ENCODE measurements at places on chromosomes 6 and 20.
A peak's percentile ranks its signal among the peaks of the same experiment; 100 is the strongest.

DNA sequence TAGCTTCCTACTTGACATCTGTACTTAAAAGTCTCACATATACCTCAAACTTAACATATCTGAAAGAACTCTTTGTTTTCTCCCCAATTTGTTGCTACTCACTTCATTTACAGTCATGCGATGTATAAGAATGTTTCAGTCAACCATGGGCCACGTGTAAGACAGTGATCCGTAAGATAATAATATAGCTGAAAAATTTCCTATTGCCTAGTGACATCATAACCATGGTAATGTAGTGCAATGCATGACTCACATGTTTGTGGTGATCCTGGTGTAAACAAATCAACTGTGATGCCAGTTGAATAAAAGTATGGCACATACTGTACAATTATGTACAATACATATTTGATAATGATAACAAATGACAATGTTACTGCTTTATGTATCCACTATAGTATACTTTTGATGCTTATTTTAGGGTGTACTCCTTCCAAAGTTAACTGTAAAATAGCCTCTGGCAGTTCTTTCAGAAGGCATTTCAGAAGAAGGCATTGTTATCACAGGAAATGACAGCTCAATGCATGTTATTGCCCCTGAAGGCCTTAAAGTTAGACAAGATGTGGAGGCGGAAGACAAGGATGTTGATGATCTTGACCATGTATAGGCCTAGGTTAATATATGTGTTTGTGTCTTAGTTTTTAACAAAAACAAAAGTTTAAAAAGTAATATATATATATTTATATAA is 579.0 kb downstream of the EPHA7 start:
- DNase-seq: no peak
- no peaks in the 10 kb centered on the region for H3K4me1 ChIP-seq
- no peak overlapping the region for H3K27ac ChIP-seq

DNA sequence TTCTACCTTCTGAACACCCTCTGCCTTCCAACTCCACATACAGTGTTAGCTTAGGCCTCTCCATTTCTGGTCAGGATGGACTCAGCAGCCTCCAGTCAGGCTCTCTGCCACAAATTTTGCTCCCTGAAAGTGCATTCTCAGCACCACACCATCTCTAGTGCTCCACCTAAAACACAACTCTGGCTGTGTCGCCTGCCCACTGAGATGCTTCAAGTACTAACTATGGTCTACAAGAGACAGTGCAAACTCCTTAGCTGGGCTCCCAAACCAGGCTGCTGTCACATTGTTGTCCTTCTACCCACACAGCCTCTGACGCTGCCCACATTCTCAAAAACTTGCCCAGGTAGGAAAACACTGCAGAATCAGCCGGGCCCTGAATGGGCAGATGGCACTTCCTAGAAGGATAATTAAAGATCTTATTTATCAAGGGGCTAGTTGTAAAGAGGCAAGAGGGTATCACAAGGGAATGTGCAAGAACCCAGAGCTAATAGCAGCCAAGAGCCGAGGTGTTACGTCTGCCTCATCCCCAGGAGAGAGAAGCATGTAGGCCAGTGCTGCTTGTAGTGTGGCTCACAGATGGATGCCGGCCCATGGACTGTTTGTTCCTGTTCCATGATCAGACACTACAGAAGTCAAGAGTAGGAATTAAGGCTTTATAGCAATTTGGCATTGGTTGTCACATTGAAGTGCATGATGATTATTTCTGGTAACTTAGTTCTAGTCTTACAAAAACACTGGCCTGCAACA is 189.7 kb downstream of the LRFN2 start:
- no peak overlapping the region for H3K4me3 ChIP-seq
- no peak overlapping the region for H3K27ac ChIP-seq
- no peak for DNase-seq
- H3K4me1 ChIP-seq: peaks cover 9% of the 10 kb centered on the region
- H3K36me3 ChIP-seq: no peaks in the 10 kb centered on the region

DNA sequence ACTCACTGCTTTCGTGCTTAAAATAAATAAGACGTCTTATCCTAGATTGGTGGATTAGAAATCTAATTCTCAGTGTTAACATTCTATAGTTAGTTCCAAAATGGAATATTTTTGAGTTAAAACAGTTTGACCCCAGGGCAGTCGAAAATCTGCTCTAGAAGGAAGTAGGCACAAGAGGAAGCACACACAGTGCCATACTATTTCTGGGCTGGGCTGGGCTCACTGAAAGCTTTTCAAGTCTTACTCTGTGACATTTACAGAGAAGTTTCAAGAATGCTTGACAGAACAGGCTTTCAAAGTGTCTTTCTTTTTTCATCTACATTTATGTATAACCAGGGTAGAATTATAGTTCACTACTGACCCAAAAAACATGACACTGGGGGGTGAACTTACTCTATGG is 209.8 kb downstream of the SOD2 start:
- H3K27me3 ChIP-seq: no peaks in the 10 kb centered on the region
- DNase-seq: no peak
- no peaks in the 10 kb centered on the region for H3K36me3 ChIP-seq
- no peak overlapping the region for H3K4me3 ChIP-seq
- H3K4me1 ChIP-seq: no peaks in the 10 kb centered on the region
- no peak overlapping the region for H3K27ac ChIP-seq

GRCh38 chr20:37393196-37393862 is 47.4 kb downstream of the SRC start:
- peaks cover 36% of the 10 kb centered on the region for H3K4me1 ChIP-seq
- peak overlapping the region; percentile 20 for H3K27ac ChIP-seq
- DNase-seq: no peak
- no peaks in the 10 kb centered on the region for H3K27me3 ChIP-seq
- no peak overlapping the region for H3K4me3 ChIP-seq

- no peaks in the 10 kb centered on the region for H3K27me3 ChIP-seq
- H3K36me3 ChIP-seq: peaks cover 2% of the 10 kb centered on the region
- peaks cover 29% of the 10 kb centered on the region for H3K4me1 ChIP-seq
- DNase-seq: no peak
- H3K4me3 ChIP-seq: no peak overlapping the region
Measured at GRCh38 chr6:41719436-41720261, 15.8 kb downstream of the TFEB start.

- peak; percentile 78 for DNase-seq
- H3K27me3 ChIP-seq: peaks cover 11% of the 10 kb centered on the region
- peaks cover 16% of the 10 kb centered on the region for H3K4me1 ChIP-seq
- H3K36me3 ChIP-seq: no peaks in the 10 kb centered on the region
Measured at GRCh38 chr6:13491538-13491937, 4.1 kb upstream of the GFOD1 start.

DNA sequence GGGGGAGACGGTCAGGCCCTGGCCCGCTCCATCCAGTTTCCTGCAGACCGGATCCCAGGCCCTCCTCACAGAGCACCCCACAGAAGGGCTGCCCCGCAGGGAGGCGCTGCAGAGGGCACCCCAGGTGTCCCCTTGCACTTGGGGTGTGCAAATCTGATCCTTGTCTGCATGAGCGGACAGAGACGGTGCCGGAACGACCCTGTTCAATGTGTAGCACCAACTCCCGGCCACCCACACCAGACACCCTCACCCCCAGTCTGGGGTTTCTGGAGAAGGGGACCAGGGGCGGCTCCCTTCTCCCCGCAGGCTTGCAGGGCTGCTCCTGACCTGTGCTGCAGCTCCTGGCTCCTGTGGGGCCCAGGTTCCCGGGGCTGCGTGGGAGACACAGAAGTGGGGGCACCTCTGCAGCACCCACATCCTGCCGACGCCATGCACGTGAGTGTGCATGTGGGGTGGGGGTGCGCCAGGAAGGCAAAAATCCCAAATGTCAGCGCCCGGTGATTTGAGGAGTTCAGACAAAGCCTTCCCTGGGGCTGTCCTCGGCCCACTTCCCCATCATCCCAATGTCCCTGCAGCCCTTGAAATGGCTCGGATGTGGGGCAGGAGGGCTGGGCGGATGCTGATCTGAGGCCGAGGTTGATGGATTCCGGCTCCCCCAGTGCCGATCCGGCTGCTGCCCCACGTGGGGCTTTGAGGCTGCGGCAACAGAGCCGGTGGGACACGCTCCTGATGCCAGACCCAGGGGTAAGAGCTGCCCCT is 85.3 kb upstream of the BHLHE23 start:
- H3K27me3 ChIP-seq: no peaks in the 10 kb centered on the region
- no peaks in the 10 kb centered on the region for H3K36me3 ChIP-seq
- DNase-seq: no peak
- H3K4me3 ChIP-seq: no peak overlapping the region

GRCh38 chr6:81800666-81801065 is 48.2 kb upstream of the TENT5A start:
- H3K4me3 ChIP-seq: no peak overlapping the region
- H3K36me3 ChIP-seq: no peaks in the 10 kb centered on the region
- no peaks in the 10 kb centered on the region for H3K4me1 ChIP-seq
- no peaks in the 10 kb centered on the region for H3K27me3 ChIP-seq
- no peak overlapping the region for H3K27ac ChIP-seq

DNA sequence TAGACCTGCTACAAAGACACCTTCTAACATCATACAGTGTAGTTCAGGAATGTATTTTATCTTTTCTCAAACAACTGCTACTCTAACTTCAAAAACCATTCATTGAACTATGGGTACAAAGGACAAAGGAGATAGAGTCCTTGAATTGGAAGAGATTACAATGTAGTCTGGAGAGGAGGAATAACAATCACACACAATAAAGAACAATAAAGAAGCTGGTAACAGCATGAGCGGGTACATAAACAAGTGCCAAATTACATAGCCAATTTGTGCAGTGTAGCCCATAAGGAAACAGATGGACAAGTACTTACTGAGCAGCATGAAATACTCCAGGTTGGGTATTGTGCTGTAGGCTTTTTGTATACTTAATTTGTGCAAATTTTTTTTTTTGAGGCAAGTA is 44.3 kb downstream of the OSTM1 start:
- no peaks in the 10 kb centered on the region for H3K36me3 ChIP-seq
- H3K4me3 ChIP-seq: no peak overlapping the region
- no peak overlapping the region for H3K27ac ChIP-seq
- H3K27me3 ChIP-seq: no peaks in the 10 kb centered on the region
- H3K4me1 ChIP-seq: no peaks in the 10 kb centered on the region

DNA sequence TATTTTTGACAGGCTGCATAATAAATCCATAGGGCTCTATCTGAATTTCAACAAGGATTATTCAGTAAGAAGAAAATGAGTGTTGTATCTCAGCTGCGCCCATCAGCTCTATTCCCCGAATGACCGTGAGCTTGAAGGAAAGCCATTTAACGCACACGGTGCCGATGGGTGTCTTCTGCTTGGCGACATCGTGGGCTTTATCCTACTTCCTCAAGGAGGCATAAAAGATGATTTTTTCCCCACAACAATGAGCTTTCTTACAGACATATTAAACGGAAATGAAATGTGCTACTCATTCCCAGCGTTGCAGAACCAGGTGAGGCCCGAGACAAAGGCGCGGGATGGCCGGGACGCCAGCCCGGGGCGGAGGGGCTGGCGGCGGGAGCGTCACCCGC is 710 bp downstream of the DYNLT1 start:
- no peaks in the 10 kb centered on the region for H3K27me3 ChIP-seq
- H3K36me3 ChIP-seq: peaks cover 10% of the 10 kb centered on the region
- peak overlapping the region; percentile 94 for H3K27ac ChIP-seq
- peak overlapping the region; percentile 99 for H3K4me3 ChIP-seq
- H3K4me1 ChIP-seq: peaks cover 33% of the 10 kb centered on the region

DNA sequence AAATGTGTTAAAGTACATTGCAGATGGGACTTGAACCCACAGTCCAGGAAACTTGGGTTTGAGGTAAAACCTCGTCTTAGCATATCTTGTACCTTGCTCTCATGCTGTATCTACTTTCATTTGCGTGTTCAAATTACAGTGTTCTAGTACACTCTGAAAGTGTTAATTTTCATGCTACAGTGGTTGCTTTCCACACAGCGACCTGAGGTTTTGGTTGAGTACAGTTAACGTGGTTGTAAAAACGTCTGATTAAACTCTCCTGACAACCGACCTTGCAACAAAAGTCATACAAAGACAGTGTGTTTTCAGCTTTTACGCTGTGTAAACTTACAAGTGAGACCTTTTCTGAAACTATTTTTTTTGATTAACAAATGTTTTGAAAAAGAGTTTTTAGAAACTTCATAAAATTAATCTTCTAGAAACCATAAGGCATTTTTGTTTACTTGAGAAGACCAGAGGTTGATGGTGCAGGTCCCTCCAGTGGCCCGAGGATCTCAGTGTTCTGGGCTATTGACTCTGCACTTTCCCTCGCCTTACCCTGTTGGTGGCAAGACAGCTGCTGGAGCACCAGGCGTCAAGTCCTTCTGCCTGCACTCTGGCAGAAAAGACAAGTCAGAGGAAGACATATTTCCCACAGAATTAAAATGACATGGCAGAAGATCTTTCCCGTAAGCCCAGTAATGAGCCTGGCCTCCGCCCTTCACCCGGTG is 334.0 kb downstream of the THBS2 start:
- H3K4me1 ChIP-seq: no peaks in the 10 kb centered on the region
- no peak overlapping the region for H3K27ac ChIP-seq
- DNase-seq: no peak
- no peaks in the 10 kb centered on the region for H3K36me3 ChIP-seq
- no peaks in the 10 kb centered on the region for H3K27me3 ChIP-seq

GRCh38 chr6:53361549-53362031 is 12.8 kb upstream of the ELOVL5 start:
- H3K4me1 ChIP-seq: peaks cover 2% of the 10 kb centered on the region
- no peaks in the 10 kb centered on the region for H3K27me3 ChIP-seq
- H3K27ac ChIP-seq: no peak overlapping the region
- H3K4me3 ChIP-seq: no peak overlapping the region

DNA sequence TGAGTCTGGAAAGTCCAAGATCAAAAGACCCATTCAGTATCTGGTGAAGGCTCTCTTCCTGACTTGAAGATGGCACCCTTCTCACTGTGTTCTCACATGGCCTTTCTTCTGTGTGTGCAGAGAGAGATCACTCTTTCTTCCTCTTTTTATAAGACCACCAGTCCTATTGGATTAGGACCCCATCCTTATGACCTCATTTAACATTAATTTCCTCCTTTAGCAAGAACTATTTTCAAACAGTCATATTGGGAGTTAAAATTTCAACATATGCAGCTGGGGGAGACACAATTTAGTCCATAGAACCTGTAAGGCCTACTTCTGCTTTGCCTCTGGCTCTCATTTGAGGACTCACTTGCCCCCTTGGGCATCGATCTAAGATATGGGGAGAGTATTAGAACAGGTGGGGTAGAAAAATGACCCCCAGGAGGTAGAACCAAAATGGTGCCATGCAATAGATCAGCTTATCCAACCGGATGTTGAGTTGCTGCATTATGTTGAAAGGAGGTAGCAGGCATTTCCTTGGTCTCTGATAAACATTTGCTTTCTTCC is 78.4 kb upstream of the ATXN1 start:
- no peaks in the 10 kb centered on the region for H3K36me3 ChIP-seq
- no peak for DNase-seq
- H3K4me1 ChIP-seq: no peaks in the 10 kb centered on the region
- no peak overlapping the region for H3K4me3 ChIP-seq

GRCh38 chr6:118333772-118334171 is 214.3 kb upstream of the PLN start:
- H3K4me1 ChIP-seq: no peaks in the 10 kb centered on the region
- H3K27ac ChIP-seq: no peak overlapping the region
- no peaks in the 10 kb centered on the region for H3K36me3 ChIP-seq

DNA sequence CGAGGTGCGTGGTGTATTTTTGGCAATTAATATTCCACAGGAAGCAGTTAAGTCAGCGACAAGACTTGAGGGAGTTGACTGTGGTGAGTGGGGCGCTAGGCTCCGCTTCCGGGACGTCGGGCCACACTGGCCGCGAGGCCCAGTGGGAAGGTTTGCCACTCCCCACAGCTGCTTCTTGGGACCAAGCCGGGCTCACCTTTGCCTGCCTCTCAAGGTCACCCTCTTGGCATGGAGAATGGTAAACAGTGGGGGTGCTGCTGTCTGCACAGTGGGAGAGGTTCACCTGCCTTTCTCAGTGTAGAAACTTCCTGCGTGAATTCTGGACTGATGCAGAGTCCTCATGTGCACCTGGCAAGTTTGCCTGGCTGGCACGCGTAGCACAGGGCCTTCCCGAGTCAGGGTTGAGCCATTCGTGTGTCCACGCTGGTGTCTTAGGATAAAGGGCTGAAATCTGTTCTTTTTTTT is 6.4 kb downstream of the OSBPL2 start:
- H3K27me3 ChIP-seq: no peaks in the 10 kb centered on the region
- no peak for DNase-seq
- H3K4me1 ChIP-seq: peaks cover under 1% of the 10 kb centered on the region
- H3K36me3 ChIP-seq: peaks cover 27% of the 10 kb centered on the region

All from trophoblast cell (in vitro differentiated cells and primary cell).